ENCODE measurements at places on chromosomes 11 and 22.

DNA sequence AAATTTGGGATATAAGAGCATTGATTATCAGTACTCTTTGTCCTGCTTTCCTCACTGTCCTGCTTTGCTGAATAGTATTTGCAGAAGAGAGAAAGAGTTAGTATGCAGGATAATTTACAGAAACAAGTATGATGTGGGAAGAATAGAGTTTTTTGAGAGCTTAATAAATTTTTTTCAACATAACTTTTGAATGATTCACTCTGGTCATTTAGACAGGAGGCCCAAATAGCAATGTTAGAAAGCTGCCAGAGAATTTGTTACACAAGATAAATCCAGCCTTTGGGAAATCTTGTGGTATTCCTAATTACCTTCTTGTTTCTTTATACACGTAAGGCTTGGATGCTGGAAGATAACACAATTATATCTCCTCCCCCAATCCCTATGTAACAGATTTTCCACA is 484.6 kb downstream of the CNTN5 start:
- DNase-seq, result no peak

- DNase-seq, result no peak
These were observed 113.7 kb downstream of the CSTPP1 start for GRCh38 chr11:47050284-47050683.

DNA sequence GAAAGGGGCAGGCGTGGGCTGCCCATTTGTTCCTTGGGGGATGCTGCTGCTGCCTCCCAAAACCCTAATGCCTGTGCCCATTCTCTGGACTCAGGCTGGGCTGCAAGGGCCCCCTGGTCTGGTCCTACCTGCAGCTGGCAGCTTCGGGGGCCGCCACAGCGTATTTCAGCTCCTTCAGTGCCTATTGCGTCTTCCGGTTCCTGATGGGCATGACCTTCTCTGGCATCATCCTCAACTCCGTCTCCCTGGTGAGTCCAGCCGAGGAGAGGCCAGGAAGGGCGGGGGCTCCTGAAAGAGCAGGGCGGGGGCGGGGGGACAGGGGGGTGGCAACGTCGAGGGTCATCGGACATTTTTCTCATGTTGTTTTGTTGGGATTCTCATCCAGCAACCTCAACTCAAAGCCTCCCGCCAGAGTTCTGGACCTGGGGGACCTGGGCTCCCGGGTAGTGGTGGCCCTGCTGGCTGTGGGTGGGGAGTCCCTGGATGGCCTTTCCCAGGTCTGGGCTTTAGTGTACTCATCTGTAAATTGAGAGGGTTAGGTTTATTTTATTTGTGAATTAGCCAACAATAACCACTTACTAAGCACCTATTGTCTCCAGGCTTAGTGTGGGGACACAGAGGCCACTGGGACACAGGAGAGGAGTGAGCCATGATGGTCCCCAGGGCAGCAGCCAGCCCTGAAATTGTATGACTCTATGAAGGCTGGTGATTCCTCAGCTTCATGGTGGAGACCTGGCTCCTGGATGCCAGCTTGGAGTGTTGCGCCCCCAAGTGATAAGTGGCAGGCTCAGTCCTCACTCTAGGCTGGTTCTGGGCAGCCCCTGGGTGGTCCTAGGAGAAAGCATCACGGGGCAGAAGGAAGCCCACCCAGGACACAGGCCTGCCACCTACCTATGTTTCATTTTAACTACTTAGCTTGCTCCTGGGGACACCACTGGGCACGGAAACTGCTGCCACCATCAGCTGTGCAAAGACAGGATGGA is 36.0 kb downstream of the CAPN1 start:
- no peak for DNase-seq

DNA sequence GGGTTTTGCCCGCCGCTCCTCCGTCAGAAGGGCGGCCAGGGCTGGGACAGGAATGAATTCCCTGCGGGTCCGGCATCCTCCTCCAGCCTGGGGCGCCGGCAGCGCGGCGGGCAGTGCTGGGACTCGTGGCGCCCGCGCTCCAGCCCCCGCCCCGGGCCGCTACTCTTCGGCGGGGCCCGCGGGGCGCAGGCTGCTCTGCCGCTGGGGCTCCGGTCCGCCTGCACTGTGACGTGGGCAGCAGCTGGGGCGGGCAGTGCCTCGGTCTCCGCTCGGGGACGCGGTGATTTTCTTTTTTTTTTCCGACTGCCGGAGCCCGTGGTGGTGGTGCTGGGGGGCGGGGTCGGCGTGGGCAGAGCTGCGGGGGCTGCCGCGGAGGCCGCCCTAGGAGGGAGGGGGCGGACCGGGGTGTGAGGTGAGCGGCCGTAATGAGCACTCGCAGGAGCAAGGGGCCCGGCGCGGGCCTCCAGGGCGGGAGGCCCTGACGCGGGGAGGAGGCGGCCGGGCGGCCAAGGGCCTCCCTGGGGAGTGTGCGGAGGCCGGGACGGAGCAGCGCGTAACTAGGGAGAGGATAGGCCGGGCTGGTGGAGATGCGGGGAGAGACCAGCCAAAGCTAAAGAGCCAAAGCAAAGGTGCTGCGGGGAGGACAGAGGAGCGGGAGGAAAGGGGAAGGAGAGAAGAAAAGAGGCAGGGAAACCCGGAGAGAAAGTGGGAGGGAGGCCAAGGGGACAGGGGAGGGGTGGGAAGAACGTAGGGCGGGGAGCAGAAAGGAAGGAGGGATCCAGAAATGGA is 73.3 kb upstream of the ZBED5 start:
- DNase-seq, result no peak

DNA sequence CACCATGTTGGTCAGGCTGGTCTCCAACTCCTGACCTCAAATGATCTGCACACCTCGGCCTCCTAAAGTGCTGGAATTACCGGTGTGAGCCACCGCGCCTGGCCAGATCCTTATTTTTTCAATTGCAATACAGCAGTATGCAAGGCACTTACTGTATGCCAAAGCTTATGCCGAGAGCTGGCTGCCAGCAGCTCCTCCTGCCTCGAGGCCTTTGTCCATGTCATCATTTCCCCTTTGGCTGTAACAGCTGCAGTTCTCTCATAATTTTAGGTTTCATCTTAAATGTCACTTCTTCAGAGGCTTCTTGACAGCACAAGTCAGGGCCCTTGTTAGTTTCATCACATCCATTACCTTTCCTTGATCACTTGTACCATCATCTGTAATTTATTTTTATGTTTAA is 1.5 kb upstream of the SREBF2 start:
- no peak for DNase-seq

GRCh38 chr11:126310200-126310991 is 6.5 kb downstream of the DCPS start:
- DNase-seq, result no peak

DNA sequence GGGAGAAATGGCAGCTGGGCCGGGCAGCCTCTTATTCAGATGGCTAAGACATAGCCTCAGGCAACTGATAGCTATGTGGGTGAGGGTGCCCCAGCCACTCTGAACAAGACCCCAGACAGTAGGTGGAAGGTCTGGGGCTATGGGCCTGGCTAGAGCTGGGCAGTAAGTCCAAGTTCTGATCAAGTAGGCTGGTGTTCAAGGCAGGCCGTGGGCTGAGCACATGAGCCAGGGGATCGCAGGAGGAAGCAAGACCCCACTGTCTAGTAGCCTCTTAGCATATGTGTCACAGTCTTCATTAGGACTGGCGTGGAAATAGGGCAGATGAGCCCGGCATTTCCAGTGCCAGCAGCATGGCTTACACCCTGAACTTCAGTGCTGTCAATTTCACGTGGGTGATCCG is 192.1 kb downstream of the ADAMTS15 start:
- DNase-seq, result no peak

DNA sequence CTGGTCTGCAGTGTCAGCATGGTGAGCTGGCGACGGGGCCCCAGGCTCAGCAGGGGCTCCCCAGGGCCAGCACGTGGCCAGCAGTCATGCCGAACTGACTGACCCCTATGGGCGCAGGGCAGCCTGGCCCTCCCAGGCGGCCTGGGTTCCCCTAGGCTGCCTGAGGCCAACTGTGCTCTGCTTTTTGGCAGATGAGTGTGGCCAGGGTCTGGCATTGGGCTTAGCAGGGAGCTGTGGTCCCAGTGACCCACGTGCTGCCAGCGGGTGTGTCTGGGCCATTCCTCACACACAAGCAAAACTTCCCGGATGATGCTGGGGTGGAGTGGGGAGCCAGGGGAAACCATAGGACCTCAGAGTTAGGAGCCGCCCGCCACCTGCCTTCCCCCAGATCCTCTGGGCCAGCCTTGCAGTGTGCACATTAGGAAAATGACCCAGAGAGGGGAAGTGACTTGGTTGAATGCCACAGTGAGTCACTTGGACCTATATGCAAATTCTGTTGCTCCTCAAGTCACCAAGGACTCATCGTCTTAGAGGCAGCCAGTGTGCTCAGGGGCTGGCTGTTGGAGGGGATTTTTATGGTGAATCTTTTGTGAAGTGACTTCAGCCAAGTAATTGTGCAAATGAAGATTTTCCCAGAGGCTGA is 6.5 kb downstream of the ADORA2A start:
- DNase-seq, result peak; percentile 90

GRCh38 chr22:20952544-20953341 is 14.3 kb upstream of the AIFM3 start:
- DNase-seq, result no peak

DNA sequence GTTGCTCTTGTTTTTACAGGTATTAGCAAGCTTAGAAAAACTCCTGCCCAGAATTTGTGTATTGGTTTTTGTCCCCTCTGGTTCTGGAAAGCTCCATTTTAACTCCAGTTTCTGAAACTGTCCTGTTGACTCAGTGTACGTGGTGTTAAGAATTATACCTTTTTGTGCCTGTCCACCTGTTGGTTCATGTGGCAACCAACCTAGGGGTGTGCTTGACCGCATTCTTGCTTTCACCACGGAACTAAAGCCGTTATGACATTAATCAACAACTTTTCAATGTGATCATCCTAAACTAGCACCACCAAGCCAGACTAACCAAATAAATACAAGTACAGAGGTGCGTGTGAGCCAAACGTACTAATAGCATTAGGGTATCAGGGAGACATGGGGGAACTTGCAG is 56.0 kb upstream of the PTH start:
- no peak for DNase-seq

DNA sequence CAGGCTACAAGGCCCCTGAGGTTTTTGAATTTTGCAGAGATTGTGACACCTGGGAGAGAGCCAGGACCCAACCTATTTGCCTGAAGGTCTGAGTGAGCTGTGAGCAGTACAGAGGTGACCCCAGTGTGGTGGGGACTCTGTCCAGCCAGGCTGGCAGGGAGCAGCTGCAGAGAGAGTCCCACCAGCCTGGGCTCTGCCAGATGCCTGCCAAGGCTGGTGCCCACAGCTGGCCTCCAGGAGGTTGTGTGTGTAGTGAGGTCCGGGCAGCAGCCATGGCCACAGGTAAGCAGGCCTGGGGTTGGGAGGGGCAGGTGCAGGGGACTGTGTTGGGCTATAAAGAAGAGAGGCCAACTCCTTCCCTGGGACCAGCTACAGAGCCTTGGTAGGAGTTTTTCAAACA is 144.8 kb downstream of the CRYBB2 start:
- DNase-seq, result no peak

DNA sequence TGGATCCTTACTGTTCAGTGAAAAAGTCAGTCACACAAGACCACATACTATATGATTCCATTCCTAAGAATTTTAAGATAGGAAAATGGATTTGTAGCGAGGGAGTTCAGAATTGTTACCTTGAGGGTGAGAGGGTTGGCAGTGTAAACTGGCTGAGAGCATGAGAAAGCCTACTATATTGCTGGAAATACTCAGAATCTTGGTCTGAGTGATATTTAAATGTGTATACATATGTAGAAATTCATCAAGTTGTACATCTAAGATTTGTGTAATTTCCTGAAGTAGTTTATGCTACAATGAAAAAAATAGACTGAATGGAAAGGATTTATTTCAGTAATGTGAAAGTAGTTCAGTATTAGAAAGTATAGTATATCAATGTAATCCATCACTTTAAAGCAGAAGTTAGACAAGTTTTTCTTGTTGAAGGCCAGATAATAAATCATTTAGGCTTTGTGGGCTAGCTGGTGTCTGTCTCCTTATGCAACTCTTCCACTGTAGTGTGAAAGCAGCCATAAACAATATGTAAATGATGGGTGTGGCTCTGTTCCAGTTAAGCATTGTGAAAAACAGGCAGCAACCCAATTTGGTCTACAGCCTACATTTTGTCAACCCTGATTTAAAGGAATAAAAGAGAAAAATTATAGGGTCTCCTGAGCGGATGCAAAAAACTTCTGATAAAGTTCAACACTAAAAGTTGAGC is 127.2 kb upstream of the THY1 start:
- DNase-seq, result no peak

DNA sequence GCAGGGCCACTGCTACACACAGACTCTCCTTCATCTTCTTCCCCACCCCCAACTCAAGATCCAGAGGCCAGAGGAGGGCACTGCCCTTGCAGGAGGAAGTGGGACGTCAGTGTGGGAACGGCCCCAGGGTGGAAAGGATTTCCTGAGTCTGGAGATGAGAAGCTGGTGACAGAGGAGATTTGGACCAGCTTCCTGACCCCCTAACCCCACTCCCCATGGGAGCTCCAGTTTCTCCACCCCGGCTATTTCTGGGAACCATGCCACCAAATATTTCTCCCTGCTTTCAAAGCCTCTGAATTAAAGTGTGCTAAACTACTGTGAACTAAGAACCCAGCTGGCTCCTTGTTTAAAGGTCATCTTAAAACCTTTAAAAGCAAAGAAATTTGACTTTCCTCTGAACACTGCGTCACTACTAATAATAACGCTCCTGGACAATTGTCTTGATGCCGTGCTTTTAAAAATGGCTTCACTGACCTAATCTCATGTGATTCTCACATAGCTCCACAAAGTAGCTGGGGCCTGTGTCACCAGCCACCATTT is 46.6 kb downstream of the CWC15 start:
- DNase-seq, result no peak

All from GM12878 (cell line).